Stimulated activated CD4-positive, alpha-beta T cell treated with anti-CD3 and anti-CD28 coated beads, Interleukin-2, amount 100 ng/mL, for 4 hours (primary cell): ENCODE measurements at places on chromosomes 5 and 9.

- DNase-seq: no peak
These were observed 76.5 kb upstream of the PJA2 start for GRCh38 chr5:109486200-109486804.

- DNase-seq: no peak
These were observed 247.0 kb upstream of the MEF2C start for GRCh38 chr5:89129941-89130340.

GRCh38 chr5:129569295-129569694 is 109.2 kb downstream of the ADAMTS19 start:
- no peak for DNase-seq

DNA sequence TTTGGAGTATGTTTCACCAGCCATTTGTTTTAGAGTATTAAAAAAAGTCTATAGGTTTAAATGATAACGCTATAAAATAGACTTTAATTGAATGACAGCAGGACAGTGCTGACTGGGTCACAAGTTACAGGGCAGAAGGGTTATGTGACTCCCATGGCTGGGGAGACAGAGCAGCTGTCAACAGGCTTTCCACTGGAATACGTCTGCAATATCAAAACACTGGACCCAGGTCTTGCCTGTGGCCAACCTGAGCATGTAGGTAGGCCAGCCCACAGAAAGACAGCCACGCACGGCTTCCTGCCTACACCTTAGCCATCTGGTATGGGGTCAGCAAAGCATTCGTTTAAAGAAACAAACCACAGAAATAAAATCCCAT is 80.7 kb downstream of the OTULIN start:
- no peak for DNase-seq

DNA sequence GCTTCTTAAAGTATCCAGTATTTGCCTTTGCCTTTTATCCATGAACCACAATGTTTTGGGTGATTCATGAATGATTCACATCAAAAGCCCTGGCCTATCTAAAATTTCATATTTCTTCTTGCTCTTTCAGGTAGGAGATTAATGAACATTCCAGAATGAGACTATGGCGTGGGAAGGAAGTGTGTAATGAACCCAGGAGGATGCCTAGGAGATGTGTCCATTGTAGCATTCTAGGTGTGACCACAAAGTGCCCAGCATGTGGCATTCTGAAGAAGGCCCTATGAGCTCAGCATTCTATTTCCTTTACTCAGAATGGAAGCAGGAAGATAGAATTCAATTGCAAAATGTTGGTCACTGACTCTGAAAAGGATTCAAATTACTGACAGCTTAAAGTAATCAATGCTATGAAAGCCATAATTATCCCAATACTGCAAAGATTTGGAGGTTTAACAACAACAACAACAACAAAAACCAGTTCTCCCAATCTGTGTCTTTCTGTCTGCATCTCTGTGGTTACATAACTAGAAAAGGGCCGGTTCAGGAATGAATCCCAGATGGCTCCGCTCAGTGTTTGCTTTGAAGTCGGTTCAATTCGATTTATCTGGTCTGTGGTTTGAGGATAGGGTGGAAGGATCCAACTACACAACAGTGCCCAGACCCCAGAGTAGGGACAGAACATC is 126.7 kb downstream of the FOXD1 start:
- DNase-seq: no peak

- DNase-seq: no peak
These were observed 360.4 kb downstream of the PDE4D start for GRCh38 chr5:59532979-59533729.

DNA sequence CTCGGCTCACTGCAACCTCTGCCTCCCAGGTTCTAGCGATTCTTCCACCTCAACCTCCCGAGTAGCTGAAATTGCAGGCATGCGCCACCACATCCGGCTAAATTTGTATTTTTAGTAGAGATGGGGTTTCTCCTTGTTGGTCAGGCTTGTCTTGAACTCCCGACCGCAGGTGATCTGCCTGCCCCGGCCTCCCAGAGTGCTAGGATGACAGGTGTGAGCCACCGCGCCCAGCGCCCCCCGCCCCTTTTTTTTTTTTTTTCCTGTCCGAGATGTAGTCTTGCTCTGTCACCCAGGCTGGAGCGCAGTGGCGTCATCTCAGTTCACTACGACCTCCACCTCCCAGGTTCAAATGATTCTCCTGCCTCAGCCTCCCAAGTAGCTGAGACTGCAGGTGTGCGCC is 6.6 kb downstream of the ATP6V1G1 start:
- no peak for DNase-seq

DNA sequence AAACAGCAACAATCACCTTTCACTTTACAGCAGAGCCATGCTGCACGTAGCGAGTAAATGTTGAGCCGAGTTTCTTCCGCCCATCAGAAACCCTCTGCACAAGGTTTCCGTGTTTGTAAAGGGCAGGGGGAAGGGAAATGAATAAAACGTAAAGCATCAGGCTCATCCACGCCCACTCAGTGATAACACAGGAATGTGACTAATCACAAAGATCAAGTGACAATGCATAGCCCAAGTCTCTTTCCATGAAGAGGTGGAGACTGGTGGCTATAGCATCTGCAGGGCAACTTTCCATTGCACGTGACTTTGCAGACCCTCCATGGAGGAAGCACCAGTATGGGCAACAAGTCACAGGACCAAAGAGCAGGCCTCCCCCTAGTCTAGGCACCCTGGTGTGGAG is 56.6 kb downstream of the CAMSAP1 start:
- DNase-seq: no peak

DNA sequence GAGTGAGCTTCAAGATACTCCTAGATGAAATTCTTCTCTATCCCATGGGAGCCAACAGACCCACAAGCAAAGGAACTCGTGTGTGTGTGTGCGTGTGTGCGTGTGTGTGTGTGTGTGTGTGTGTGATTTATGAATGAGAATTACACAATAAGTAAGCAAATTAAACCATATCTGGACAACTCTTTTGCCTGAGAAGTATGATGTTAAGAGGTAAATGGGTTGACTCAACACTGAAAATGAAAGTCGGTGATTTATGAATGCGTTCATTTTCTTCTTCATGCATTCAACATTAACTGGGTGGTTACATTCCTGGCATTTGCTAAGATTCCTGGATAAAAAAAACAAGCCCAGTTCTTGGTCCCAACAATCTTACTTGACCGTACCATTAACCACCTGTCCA is 171.3 kb upstream of the ZNF462 start:
- no peak for DNase-seq

DNA sequence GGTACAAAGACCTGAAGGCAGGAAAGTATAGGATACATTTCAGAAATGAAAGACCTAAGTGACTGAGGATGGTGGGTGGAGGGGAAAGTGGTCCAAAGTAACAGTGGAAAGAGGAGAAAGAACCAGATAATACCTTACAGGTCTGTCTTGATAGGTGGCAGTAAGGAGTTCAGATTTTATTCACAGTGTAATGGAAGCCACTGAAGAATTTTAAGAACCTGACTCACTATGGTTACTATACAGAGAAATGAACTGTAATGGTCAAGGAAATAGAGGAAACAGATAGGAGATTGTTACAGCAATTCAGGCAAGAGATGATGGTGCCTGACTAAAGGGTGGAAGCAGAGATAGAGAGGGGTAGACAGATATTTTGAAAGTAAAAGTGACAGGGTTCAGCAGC is 46.5 kb downstream of the EPB41L4A start:
- no peak for DNase-seq

GRCh38 chr9:14526504-14526903 is 166.7 kb downstream of the ZDHHC21 start:
- no peak for DNase-seq

GRCh38 chr5:10623305-10623910 is 59.5 kb downstream of the ANKRD33B start:
- DNase-seq: no peak

- no peak for DNase-seq
These were observed 69.0 kb upstream of the SMC2 start for GRCh38 chr9:104025104-104025503.
